ENCODE measurements at places on chromosomes 13 and 19.

DNA sequence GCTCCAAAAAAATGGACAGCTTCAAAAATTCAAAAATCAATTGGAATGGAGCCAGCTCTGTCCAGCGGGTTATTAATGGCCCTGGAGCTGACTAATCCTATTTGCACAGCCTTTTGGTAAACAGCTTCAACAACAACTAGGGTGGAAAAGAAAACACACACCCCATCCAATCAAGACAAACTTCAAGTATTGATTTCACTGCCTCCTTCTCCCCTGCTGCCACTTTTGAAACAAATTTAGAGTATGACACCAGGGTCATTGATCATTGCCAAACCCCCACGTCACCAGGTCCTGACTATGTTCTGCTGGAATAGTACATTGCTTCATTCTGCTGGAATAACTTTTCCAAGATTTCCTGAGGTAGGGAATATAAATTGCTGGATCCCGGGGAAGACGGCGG, 56.8 kb upstream of the GTF3A start:
- no peak for DNase-seq

- no peak for DNase-seq
These were observed 59.5 kb downstream of the FGF9 start for GRCh38 chr13:21730186-21730880.

DNA sequence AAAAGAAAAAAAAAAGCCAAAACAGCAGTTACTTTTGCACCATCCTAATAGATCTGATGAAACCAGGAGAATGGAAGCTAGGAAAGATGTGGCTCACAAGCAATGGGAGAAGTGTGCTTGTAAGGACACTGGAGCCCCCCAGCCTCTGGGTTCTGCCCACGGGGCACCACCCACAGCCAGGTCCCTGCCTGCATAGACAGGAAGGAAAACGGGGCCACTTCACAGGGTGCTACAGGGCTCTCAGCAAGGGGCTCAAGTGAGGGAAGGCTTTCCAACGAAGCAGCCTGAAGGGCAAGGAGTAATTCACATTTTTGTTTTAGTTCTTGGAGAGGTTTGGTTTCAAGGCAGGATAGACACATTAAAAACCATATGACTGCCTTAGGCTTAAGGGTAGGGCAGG, 42.7 kb downstream of the BRD4 start:
- no peak for DNase-seq

GRCh38 chr19:12090807-12091206, 26.3 kb downstream of the ZNF844 start:
- DNase-seq, result no peak

GRCh38 chr13:44322928-44323327, 50.7 kb upstream of the SERP2 start:
- no peak for DNase-seq

DNA sequence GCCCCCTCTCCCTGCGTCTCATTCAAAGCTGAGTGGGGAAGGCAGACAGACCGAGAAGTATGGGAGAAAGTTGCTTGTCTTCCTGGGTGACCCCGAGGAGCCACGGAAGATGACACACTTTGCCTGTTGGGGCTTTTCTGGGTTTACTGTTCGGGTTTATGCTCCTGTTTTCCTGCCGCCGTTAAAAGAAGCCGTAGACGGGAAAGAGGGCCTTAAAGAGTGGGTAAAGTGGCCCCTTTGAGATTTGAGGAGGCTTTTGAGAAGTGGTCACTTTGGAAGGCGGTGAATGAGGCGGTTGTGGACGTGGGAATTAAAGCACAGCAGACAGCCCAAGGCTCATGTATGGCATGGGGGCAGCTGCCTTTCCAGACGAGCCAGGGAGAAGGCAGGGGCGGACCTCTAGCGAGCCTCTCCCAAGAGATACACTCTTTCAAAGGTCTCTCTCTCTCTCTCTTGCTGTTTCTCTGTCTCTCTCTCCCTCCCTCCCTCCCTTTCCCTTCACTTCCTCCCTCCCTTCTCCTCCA, 493 bp upstream of the LHFPL6 start:
- DNase-seq, result no peak

GRCh38 chr19:50417111-50418081, 1.3 kb upstream of the SPIB start:
- DNase-seq, result no peak

- DNase-seq, result no peak
These were observed 739.1 kb downstream of the DIAPH3 start for GRCh38 chr13:59424661-59425060.

GRCh38 chr13:41917641-41918040, 43.3 kb downstream of the VWA8 start:
- DNase-seq, result no peak

DNA sequence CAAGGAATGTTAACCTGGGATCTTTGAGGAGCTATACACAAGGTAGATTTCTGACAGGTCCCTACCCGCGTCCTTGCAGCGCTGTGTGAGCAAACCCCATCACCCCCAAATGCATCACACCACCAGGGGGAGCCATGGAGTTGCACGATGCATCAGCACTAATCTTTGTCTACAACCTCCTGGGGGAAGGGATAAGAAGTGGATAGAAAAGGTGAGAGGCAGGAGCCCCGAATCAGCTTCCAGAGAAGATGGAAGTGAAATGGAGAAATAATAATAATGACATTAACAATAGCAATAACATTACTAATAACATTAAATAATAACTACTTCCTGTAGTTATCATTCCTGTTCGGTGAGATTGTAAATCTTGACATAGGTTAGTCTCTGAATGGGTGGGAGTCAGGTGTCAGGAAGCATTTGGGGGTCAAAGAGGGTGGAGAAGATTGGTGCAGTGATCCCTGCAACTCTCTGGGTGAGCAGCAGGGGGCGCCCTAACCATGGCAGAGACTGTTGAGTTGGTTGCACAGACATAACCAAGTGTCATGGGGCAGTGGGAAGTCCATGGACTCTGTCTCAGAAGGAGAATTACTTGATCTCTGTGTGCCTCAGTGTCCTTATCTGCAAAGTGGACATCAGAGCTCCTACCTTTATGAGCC, 16.5 kb downstream of the SIGLEC7 start:
- no peak for DNase-seq

DNA sequence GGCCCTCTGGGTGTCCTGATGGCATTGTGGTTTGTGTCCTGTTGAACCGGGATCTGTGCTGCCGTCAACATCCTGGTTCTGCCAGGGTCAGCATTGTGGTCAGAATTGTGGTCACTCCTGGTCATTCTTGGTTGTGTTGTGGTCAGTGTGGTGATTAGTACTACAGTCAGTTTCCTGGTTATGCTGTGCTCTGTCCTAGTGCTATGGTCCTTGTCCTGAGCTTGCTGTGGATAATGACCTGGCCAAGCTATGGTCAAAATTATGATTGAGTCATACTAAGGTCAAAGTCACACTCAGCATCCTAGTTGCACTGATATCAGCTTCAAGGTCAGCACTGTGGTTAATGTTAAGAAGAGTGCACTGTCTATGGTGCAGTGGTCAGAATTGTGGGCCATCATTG, 4.5 kb upstream of the OLFM2 start:
- DNase-seq, result no peak

GRCh38 chr13:103525530-103525929, 459.3 kb upstream of the SLC10A2 start:
- no peak for DNase-seq

GRCh38 chr19:3849092-3849491, 19.7 kb downstream of the ZFR2 start:
- no peak for DNase-seq

- DNase-seq, result no peak
These were observed 60.3 kb upstream of the CLDN10 start for GRCh38 chr13:95492044-95492801.
